Femur (tissue), 1 donor: ENCODE measurements at places on chromosomes 5 and 9.

DNA sequence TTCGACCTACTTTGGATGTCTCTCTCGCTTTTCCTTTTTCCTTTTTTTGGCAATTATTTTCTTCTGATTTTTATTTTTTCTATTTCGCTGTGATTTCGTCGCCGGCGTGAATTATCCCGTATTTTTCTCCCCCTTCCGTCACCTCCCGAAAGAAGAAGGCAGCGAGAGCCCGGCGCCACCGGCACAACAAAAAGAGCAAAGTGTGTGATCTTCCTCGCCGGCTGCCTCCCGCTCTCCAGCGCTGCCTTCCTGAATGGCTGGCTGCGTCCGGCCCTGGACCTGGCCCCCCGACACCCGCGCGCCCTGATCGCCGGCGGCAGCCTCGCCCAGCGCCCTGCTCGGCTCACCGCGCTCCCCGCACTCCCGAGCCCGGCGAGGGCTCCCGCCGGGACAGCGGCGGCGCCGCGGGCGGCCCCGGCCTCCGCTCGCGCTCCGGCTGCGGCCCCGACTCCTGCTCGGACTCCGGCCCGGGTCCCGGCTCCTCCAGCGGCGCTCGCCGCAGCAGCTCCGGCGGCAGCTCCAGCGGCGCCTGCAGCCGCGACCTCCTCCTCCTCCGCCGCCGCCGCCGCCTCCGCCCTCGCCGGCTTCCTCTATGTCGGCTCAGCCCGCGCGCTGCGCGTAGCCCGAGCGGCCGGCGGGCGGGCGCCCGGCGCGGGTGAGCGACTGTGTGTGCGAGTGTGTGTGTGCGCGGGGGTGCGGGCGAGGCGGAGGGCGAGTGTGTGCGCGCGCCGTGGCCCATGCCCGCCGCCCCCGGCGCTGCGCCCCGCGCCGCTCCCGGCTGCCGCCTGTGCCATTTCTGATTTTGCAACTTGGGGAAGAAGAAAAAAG lies 960 bp downstream of the NR2F1 start:
- no peak for DNase-seq

- DNase-seq: no peak
These were observed 15.7 kb downstream of the KIF4B start for GRCh38 chr5:155029240-155029639.

DNA sequence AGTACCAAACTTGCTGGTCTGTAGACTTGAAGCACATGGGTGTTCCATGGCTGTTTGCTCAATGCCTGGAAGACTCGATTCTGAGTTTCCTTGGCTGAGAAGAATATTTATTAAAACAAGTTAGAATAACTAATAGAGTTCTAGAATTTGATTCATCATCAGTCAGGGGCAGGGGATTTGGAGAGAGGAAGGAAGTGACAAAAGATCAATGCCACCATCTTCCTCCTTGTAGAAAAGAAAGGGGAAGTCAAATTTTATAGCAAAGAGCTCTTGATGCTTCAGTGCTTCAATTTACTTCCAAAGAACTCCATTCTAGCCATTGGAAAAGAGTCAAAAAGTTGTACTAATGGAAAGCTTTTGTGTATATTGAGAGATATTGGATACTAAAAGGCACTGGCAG lies 236.3 kb downstream of the MCTP1 start:
- no peak for DNase-seq

GRCh38 chr9:6552033-6552432 lies 93.5 kb downstream of the GLDC start:
- peak; percentile 45 for DNase-seq

- DNase-seq: no peak
These were observed 242.0 kb downstream of the AUH start for GRCh38 chr9:91119679-91120078.

DNA sequence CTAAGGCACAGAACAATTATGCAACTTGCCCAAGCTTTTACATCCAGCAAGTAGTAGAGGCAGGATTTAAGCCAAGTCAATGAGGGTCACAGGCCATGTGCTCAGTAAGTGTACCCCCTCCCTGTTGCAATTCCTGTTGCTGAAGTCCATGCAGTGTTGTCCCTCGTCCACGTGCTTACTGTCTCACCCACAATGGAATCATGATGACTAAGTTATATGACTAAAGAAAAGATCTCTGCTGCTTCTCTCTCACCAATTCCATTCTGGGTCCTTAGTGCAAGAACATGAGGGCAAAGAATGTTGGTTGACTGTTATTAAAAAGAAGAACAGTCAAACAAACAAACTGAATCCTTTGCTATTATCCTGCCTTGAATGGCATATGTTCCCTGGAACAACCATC lies 233.6 kb upstream of the SLC24A2 start:
- DNase-seq: no peak

DNA sequence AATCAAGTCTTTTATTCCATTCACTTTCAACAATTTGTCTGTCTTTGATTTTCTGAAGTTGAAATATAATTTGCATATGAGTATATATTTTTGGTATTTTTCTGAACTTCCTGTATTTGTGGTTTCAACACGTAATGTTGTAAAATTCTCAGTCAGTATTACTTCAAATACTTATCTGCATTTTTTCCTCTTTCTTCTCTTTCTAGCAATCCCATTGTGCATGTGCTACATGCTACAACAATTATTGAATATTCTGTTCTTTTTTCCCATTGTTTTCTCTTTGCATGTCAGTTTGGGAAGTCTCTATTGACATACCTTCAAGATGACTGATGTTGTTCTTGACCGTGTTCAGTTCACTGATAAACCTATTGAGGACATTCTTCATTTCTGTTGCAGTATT lies 5.6 kb upstream of the ANKRD18A start:
- DNase-seq: no peak

DNA sequence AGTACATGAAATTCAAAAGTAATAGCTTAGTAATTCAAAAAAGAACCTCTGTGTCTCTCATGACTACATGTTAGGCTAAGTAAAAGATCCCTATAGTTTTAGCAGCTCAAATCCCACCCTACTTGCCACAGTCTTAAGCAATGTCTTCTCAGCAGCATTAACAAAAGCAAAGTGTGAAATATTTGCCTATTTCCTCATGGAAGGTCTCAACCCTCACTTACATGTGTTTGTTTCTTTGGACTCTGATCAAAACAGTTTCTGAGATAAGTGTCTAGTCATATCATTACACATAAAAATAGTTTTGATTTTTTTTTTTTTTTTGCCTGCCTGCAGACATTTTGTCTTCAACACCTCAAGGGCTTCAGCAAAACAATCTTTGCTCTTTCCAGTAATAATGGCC lies 310.5 kb downstream of the CETN3 start:
- DNase-seq: no peak

GRCh38 chr5:169128679-169129078 lies 172.3 kb downstream of the SLIT3 start:
- DNase-seq: no peak

DNA sequence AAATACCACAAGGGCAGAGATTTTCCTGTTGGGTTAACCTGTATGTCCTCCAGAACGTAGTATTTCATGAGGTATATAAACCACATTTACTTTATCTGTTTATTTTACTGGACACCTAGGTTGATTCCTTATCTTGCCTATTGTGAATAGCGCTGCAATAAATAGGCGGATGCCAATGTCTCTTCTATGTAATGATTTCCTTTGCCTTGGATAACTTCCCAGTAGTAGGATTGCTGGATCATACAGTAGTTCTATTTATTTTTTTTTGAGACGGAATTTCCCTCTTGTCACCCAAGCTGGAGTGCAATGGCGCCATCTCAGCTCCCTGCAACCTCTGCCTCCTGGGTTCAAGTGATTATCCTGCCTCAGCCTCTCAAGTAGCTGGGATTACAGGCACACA lies 15.6 kb upstream of the TUT7 start:
- DNase-seq: no peak

DNA sequence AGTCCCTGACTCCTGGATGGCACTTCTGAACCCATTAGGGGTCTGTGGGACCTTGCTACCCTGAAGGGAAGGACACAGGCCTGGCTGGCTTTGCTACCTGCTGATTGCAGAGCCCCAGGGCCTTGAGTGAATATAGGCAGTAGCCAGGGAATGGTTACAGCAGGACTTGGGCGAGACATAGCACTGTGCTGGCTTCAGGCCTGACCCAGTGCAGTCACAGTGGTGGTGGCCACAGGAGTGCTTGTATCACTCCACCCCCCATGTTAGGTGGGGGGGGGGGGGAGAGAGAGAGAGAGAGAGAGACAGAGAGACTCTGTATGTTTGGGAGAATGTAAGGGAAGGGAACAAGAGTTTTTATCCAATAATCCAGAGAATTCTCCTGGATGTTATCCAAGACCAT lies 439.3 kb upstream of the ZNF608 start:
- DNase-seq: no peak

GRCh38 chr5:395921-396530 lies 47.0 kb upstream of the EXOC3 start:
- peak; percentile 15 for DNase-seq

GRCh38 chr5:94903726-94904125 lies 285.3 kb downstream of the SLF1 start:
- DNase-seq: no peak

DNA sequence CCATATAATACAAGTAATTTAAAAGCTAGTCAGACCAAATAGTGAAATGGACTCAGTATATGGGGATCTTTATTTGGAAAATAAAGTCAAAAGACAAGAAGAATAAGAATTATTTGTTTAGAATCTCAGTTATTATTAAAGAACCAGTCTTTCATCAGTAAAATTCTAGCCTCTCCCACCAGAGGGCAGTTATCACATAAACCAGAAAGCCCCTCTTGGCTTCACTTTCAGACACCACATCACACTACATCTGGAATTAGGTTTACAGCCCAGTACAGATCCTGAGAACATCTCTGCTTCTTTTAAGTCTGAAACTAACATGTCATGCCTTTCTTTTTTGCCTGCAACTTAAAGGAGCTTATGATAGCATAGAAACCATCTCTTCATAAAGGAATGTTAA lies 12.2 kb upstream of the HSPB3 start:
- no peak for DNase-seq

DNA sequence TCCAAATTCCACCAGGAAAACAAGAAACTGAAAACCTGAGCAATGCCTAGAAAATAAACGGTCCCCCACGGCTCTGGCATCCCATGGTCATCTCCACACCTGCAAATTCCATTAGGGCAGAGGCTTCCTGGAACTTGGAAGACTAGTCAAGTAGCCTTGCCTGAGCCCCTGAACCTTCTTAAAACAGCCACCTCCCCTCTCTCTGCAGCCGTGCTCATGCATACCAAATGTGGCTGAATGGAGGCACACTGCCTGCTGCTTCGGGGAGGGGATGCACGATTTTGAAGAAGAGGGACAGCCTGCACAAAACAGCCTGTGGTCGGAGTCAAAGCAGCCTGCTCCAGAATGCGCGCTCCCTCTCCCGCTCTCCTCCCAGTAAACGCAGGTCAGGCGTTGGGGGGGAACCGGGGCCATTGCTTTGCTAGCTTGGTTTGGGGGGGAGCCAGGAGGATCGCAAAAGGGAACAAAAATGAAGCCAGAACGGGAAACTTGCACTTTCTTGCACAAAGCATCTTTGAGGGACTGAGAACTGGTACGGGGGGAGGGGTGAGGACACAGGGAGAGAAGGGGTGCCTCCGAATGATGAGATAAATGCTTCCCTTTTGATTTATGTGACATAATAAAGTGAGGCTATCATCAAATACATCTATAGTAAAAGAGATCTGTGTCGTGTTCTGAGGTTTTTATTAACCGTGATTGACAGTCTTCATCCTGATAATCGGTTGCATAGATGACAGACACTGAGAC lies at the start of gene TRPM3:
Gene TRPM3, minus strand, starts transcription at position 347 of the 747 bp plus-strand sequence. Its CDS starts 267 bp downstream, at position 80.
- DNase-seq: peak; percentile 13

- DNase-seq: no peak
These were observed 125.9 kb downstream of the APBA1 start for GRCh38 chr9:69546265-69546664.

DNA sequence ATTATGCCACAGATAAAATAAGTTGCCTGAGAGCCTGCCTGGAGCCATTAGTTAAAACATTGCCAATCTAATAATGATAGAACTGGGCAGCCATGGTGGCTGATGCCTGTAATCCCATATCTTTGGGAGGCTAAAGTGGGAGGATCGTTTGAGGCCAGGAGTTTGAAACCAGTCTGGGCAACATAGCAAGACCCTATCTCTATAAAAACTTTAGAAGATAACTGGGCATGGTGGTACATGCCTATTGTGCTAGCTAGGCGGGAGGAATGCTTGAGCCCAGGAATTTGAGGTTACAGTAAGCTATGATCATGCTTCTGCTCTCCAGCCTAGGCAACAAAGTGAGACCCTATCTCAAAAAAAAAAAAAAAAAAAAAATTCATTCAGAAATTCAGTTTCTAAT lies 52.6 kb downstream of the RAI14 start:
- no peak for DNase-seq

GRCh38 chr5:126754609-126755008 lies 22.3 kb upstream of the LMNB1 start:
- no peak for DNase-seq

DNA sequence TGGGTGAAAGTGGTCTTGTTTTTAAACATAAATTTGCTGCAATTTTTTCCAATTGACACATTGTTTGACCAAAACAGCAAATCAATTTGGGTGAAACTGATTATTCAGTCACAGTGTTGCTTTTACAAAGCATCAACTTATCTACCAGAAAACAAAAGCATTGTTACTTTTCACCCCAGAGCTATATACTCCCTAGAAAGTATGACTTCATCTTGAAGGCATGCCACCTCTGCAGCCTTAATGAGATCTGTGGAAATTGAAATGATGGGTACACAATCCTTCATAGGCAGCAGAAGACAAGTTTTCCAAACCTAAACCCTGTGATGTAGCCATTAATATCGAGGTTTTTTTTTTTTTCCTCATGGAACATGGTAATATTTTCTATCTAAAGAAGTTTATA lies 615.9 kb downstream of the CHSY3 start:
- no peak for DNase-seq

GRCh38 chr5:78509145-78509865 lies 139.3 kb downstream of the LHFPL2 start:
- DNase-seq: peak; percentile 65

DNA sequence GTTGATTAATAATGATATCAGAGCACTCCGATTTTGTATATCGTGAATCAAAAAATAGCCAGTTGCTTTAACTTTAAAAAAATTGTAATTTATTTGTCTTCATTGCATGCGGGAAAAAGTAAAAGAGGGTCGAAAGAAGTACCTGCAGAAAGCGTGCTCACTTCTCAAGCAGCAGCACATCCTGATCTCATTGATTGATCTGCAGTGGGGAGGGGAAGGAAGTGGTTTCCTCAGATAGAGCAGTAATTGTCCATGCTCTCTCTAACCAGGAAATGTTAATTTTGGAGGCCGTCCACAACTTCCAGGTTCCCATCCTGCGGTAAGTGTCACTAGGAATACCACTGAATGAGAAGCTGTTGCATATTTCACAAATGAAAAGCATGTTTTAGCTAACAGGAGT lies 63.2 kb downstream of the SYK start:
- DNase-seq: no peak
